ENCODE measurements at places on chromosomes 5 and 9. TPM values are rescaled to one million over a fixed set of nuclear protein-coding genes. Genes with fewer than 3 reads are reported as not detected.

SLCO6A1 gene
- total RNA-seq, result not detected

GABRA6 gene
- total RNA-seq, result not detected

FBP2 gene
- total RNA-seq, result not detected

CDH10 gene
- total RNA-seq, result 0.07 TPM

THBS4 gene
- not detected for total RNA-seq

SLC1A1 gene
- total RNA-seq, result 17.4 TPM

IFNA4 gene
- not detected for total RNA-seq

LIX1 gene
- not detected for total RNA-seq

CBY3 gene
- 0.26 TPM for total RNA-seq

BRD3 gene
- total RNA-seq, result 10.0 TPM

ENDOG gene
- total RNA-seq, result 37.5 TPM

TMEM8B gene
- 0.35 TPM for total RNA-seq

LRRC19 gene
- total RNA-seq, result not detected

SLC6A19 gene
- total RNA-seq, result not detected

PRR7 gene
- 5.1 TPM for total RNA-seq

CSF2 gene
- not detected for total RNA-seq

TRAF2 gene
- 12.7 TPM for total RNA-seq

HAVCR2 gene
- total RNA-seq, result 0.07 TPM

IFNA21 gene
- not detected for total RNA-seq

EPB41L4A gene
- 18.3 TPM for total RNA-seq

CER1 gene
- not detected for total RNA-seq

TRIM36 gene
- 0.74 TPM for total RNA-seq

LCN9 gene
- not detected for total RNA-seq

MARCOL gene
- not detected for total RNA-seq

UNC5A gene
- total RNA-seq, result 1.6 TPM

GTF3C4 gene
- 16.7 TPM for total RNA-seq

Data from pulmonary artery endothelial cell (primary cell).